Activated CD8-positive, alpha-beta T cell treated with anti-CD3 and anti-CD28 coated beads, Interleukin-2, amount 10 ng/mL, durations not matched to agents 7 days and 5 days (primary cell): ENCODE measurements at places on chromosomes 1 and 21. TPM values are rescaled to one million over a fixed set of nuclear protein-coding genes. Genes with fewer than 3 reads are reported as not detected.

The OR2T33 gene
- not detected for total RNA-seq

The CPLANE2 gene
- 6.1 TPM for total RNA-seq

The PPIAL4G gene
- total RNA-seq = 0.60 TPM

The C1orf216 gene
- total RNA-seq = 16.7 TPM

The SPATA45 gene
- not detected for total RNA-seq

The CLDN8 gene
- total RNA-seq = not detected

The BGLAP gene
- total RNA-seq = 2.8 TPM
